GM20000 (cell line): ENCODE measurements at places on chromosomes 1 and 21.

- no peak for DNase-seq
Observed at GRCh38 chr1:81597720-81598426, 202.9 kb upstream of the ADGRL2 start.

DNA sequence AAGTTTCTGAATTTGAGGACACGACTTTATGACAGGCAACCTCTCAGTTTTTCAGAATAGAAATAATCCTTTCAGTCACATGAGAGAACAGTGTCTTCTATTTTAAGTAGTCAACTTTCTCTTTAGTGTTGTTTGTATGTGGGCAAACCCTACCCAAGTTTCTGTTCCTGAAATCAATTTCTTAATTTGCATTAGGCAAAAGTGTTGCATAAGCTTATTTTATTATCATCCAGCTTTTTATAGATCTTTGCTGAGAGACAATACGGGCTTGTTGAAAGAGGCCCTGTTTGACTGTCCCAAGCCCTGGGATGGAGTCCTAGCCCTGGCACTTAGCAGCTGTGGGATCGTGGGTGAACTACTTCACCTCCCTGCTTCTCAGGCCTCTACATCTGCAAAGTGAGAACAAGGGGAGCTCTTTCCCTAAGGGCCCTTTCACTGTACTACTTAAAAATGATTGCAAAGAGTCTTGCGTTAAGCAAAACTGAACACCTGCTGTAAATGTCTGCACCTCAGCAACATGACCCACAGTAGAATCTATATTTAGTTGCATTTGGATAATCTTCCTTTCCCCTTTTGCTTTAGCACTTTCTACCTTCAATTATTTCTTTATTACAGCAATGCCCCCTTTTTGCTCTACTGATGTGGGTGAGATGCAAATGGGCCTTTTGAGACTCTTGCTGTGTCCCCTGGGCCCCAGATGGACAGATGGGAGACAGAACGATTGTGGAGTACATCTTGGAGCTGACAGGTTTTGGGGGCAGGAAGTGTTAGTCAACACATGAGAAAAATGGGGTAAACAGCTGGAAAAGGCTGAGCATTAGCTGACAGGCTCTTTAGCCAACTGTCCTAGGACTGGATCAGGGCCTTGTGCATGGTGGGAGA lies 41.0 kb upstream of the SCAF4 start:
- peak; percentile 63 for DNase-seq

DNA sequence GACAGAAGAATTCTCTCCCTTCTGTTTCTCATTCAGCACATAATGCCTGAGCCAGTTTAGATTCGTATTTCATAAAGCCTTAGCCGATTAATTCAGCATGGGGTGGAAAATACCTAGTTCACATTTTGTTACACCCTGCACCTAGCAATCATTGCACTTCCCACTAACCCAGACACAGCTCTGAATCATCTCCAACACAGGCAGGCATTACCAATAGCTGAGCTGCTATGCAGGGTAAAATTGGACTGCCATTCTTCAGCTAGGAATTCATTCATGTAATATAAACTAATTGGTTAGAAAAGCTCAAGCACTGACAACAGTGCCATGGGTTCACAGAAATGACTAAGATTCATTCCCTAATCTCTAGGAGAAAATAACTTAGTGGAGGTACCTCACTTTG lies 26.9 kb upstream of the NKAIN1 start:
- DNase-seq, result no peak

- no peak for DNase-seq
Observed at GRCh38 chr1:64956010-64956640, 10.2 kb downstream of the JAK1 start.

GRCh38 chr1:213014642-213015041 lies 1.0 kb downstream of the ANGEL2 start:
- DNase-seq, result no peak

DNA sequence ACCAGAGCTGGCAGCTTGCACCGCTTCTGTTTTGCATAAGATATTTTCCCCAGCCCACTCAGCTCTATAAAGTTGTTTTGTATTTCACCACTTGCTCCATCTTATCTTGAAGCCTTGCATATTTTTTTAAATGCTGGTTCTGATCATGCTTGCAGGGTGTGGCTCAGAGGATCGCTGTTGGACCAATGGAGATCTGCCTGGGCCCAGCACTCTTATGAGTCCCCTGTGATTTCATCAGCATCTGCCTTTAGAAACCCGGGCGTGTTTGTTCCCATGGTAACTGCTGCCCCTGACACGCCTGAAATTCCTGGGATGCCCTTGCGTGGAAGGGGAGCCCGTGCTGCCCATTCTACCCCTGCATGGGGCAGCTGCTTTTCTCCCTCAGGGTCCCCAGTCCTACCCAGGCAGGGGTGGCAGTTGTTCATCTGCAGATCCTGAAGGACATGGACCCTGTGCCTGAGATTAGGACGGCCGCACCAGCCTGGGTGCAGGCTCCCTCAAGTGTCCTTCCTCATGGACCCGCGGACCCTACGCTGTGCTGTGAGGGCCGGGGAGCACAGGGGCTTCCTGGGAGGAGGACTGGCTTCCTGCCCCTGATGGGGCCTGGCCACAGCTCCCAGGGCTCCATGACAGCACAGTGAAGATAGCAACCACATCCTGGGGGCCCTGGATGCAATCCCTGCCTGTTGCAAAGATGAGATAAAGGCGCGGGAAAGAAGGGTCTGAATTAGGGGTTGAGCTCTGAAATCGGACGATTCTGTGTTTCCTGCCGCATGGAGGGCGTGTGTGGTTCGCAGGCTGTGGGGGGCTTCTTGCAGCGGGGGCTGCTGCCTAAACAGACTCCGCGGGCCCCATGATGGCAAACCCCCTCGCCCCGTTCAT lies 226.5 kb downstream of the SDCCAG8 start:
- no peak for DNase-seq

DNA sequence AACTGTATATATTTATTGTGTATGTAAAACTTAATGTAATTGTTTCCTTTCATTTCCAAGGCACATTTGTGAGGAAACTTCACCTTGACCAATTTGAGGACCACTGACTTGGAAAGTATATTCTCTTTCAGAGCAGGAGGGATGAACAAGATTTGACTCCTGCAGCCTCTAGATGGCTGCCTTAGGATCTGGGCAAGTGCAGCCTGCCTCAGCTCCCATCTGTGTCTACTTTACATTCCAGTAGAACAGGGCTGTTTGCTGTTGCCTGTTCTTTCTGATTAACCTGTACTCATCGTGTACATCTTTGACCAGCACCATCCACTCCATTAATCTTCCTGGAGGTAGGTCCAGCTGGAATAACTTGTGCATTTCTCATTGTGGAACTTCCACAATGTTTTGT lies 312.8 kb downstream of the HLX start:
- DNase-seq, result no peak

- DNase-seq, result no peak
Observed at GRCh38 chr1:40595623-40596022, 64.2 kb downstream of the ZNF684 start.

DNA sequence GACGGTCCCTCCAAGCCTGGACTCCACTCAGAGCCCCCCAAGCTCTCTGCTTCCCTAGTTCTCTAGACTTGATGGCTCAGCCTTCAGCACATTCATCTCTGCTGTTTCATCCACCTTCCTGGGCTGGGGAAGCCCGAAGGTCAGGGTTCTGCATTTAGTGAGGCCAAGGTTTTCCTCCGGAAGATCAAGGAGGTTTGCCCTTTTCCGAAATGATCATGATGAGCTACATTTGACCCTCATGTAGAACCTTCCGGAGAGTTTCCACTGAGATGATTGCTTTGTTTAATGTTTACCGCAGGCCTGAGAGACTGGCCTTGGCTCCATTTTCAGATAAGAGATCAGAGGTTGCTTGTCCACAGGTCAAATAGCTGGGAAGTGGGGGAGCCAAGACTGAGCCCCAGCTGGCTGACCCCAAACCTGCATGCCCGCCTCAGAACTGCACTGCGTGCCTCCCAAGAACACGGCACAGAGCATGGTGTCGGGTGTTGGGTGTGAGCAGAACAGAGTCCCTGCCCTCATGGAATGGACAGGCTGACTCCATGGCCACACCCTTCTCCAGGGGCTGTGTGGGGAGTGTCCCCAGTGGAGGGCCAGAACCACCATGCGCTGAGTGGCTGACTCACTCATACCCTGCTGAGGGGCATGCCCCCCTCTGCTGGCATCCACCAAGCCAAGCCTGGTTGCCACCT lies 200.8 kb upstream of the TMEM51 start:
- DNase-seq, result no peak

DNA sequence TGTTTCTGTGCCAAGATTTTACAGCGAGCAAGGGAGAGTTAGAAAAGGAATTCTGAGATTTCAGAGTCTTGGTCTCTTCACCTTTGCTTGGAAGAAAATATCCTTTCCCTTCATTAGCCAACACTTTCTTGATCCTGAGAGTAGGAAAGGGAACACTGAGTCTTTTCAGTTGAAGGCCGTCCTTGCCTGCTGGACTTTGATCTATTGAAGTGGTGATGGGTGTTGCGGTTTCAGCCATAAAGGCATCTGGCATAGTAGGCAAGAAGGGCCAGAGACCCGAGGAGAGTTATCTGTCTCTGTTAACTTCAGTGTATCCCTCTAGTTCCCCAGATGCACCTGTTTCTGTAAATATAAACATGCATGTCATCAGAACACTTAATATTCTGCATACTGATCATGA lies 9.7 kb downstream of the SELE start:
- DNase-seq, result no peak

- DNase-seq, result no peak
Observed at GRCh38 chr21:42554251-42554961, 40.8 kb downstream of the SLC37A1 start.

- no peak for DNase-seq
Observed at GRCh38 chr1:114610546-114611245, 29.3 kb upstream of the BCAS2 start.

- DNase-seq, result no peak
Observed at GRCh38 chr1:214550013-214550856, 1.2 kb downstream of the PTPN14 start.

DNA sequence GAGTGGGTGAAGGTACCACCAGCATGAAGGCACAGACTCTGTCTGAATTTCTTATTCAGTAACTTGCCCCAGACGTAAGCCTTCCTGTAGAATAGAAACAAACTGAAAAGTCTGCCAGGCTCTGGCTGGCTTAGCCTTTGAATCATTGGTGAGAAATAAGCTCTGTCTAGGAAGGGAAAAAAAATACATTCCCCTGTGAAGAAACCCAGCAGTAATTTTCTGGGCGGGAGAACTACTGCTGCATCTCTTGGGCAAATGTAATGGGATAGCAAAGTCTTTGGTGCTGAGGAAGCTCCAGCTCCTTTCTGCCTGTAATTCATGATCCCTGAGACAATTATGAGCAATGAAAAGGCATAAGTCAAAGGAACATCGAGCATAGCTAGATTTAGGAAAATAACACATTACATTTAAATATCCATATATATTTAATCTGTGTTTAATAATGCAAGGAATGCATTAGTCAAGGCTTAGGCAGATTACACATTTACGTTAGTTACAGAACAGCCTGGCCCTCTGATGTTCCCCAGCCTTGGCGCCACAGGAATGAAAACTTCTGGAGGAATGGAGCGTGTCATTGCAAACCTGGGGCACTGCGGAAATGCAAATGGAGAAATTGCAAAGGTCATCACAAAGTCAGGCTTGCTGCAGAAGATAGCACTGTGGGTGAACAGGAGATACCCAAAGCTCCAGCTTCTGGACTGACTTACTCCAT lies 216.3 kb upstream of the CAMK1G start:
- DNase-seq, result no peak

DNA sequence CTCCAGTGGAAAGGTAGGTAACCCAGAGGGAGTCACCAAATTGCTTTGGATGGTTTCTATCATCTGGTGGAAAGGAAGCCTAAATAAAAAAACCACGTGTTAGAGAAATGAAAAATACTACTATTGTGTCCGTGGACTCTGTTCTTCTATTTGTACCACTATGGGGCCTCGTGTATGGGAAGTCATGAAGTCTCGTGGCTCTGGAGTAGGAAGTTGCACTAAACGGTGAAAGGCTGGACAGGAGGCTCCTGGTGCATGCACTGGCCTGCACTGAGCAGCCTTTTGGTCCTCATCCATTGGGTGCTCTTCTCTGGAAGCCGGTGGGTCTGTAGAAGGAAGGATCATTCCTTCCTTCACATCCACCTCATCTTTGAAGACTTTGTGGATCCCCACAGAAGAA lies 17.0 kb downstream of the F3 start:
- no peak for DNase-seq

GRCh38 chr1:194042736-194043135 lies 856.3 kb upstream of the B3GALT2 start:
- no peak for DNase-seq

- no peak for DNase-seq
Observed at GRCh38 chr1:15947382-15948090, 28.4 kb downstream of the ZBTB17 start.

GRCh38 chr1:184650177-184650866 lies 104.3 kb downstream of the EDEM3 start:
- no peak for DNase-seq

- no peak for DNase-seq
Observed at GRCh38 chr21:33554982-33555344, 12.1 kb downstream of the SON start.

GRCh38 chr1:248914796-248915381 lies 8.9 kb downstream of the PGBD2 start:
- no peak for DNase-seq

DNA sequence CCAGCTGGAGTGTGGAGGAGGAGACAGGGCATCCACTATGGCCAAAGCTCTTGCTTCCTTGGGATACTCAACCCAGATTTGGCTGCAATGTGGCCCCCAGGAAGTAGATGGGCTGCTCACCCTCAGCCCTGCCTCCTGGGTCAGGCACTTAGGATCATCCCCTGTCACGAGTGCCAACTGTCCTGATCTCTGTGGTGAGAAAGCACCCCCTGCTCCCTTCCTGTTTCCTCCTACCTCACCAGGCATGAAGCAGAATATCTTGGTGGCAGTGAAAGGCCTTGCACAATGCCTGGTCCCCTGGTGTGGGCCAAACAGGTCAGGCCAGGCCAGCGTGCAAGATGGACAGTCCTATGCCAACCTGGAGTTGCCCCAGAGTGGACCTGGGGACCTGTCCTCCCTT lies 211.7 kb downstream of the GRIK3 start:
- no peak for DNase-seq

- DNase-seq, result no peak
Observed at GRCh38 chr1:228781161-228781808, 46.0 kb downstream of the RHOU start.

DNA sequence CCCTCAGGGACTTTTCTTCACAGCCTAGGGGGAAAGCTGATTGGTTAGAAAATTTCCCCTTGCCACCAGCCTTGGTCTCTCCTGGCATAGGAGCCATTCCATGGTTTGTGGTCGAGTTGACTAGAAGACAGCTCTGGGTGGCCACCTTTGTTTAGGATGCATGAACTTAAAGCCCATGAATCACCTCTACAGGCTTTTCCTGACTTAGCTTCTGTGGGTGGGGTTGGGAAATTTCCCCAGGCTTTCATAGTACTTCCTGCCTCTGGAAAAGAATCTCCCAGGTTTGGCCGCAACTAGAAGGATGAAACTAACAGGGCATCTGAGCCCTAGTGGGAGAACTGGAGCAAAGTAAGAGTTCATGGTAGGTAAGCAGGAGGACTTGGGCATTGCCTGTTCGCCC lies 72.6 kb downstream of the SNRPE start:
- DNase-seq, result no peak

GRCh38 chr1:5099558-5099957 lies 445.1 kb downstream of the AJAP1 start:
- no peak for DNase-seq
